ENCODE measurements at places on chromosomes 3 and 15.
A peak's percentile ranks its signal among the peaks of the same experiment; 100 is the strongest.

DNA sequence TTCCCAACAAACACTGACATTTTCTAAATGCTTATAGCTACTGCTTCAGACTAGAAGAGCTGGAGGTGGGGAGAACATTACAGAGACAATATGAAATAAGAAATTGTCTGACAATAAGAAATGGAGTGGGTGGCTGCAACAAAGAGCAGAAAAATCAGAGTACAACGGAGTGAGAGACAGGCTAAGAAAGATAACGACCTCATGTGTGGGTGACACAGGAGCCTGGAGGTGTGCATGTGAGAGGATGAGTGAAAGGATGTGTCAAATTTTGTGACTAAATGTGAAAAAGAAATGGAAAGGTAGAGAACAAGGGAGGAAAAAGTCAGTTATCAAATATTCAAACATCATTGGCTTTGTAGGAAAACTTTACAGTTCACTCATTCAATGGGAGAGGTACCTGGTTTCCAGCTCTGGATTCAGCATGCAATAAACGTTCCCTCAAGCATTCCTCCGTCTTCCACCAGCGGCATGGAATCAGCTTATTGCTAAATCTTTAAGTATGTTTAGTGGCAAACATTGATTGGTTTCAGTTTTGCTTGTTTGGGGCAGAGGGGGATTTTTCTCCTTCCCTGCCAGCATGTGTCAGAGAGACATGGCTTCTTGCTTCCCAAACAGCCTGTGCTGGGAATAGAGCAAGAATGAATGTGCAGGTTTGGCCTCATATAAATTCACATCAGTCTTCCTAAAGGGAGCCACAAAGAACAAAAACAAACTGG, 103.8 kb upstream of the CHRM5 start:
- DNase-seq: no peak

DNA sequence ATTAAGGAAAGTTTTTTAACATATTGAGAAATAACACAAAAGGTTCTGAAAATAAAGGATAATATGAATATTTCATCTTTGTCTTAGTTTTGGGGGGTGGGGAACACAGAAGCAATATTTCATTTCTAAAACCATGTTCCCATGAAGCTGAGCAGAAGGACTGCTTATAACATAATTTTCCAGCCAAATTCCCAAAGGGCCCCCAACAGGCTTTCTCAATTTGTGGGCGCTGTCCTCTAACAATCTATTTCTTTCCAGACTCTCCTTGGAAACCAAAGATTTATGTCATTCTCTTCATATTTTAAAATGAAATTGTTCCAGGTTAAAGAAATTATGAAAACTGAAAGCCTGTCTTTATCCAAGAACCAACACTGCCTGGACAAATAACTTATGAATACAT, 273.5 kb downstream of the ZBTB20 start:
- DNase-seq: no peak

GRCh38 chr3:114043205-114043604, 13.1 kb downstream of the CCDC191 start:
- DNase-seq: no peak

- DNase-seq: peak; percentile 73
These were observed 315.6 kb downstream of the SOX2 start for GRCh38 chr3:182027366-182027765.

GRCh38 chr3:70096376-70097066, 97.0 kb downstream of the SAMMSON start:
- DNase-seq: no peak

GRCh38 chr3:157238457-157238856, 78.5 kb upstream of the CCNL1 start:
- DNase-seq: no peak

GRCh38 chr3:102336130-102336529, 98.7 kb upstream of the ZPLD1 start:
- no peak for DNase-seq

DNA sequence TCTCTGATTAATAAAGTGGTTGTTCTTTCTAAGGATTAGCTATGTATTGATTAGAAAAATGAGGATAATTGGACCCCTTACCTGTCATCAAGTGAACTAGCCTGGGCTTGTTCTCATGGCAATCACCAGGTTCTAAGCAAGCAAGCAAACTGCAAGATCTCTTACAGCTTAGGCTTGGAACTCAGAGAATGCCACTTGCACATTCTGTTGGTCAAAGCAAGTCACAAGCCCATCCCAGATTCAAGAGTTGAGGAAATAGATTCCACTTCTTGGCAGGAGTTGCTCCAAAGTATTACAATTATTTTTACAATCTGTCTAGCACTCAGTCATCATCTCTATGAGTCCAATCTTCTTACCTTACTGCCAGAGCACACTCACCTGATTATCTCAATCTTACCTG, 180.3 kb downstream of the SYNPR start:
- no peak for DNase-seq

- no peak for DNase-seq
These were observed 14.6 kb upstream of the TMEM40 start for GRCh38 chr3:12773710-12774086.

- no peak for DNase-seq
These were observed 156.0 kb upstream of the TPM1 start for GRCh38 chr15:62886431-62887071.

- DNase-seq: no peak
These were observed 592.0 kb upstream of the KCNMB2 start for GRCh38 chr3:177944228-177944661.

DNA sequence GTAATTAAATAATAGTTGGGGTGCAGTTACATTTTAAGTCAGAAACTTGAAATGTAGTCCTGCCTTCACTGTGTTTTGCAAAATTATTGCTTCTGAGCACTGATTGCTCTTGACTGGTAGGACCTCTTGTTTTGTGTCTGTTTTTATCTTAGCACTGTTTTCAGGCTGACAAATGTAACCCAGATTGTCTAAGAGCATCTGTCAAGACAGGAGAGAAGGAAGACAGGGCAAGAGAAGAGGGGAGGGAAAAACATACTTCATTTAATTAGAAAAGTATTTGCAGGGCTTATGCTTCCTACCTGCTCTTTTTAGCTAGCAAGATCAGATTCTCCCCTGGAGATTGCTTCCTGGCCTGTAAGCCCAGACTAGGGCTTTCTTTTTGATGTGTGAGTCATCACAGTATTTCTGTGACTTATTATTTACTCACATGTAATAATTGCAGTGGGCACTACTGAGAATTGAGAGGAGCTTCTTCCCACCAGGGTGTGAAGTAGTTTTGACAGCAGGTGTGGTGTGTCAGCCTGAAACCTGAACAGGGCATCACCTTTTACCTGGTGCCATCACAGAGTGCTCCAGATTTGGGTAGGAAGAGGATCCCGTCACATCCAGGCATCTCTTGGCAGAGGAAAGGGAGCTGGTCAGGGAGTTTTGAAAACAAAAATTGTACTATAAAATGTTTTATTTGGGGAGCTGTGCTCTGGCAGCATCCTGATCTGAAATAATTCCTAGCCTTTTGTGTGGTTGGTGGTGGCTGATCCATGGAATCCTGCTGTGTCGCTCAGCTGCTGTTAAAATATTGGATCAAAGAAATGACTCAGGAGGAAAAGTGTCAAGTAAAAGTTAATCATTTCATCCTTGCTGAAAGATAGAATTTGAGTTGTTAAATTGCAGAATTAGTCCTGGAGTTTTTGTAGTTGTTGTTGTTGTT, 98.2 kb downstream of the TMEM108 start:
- no peak for DNase-seq

DNA sequence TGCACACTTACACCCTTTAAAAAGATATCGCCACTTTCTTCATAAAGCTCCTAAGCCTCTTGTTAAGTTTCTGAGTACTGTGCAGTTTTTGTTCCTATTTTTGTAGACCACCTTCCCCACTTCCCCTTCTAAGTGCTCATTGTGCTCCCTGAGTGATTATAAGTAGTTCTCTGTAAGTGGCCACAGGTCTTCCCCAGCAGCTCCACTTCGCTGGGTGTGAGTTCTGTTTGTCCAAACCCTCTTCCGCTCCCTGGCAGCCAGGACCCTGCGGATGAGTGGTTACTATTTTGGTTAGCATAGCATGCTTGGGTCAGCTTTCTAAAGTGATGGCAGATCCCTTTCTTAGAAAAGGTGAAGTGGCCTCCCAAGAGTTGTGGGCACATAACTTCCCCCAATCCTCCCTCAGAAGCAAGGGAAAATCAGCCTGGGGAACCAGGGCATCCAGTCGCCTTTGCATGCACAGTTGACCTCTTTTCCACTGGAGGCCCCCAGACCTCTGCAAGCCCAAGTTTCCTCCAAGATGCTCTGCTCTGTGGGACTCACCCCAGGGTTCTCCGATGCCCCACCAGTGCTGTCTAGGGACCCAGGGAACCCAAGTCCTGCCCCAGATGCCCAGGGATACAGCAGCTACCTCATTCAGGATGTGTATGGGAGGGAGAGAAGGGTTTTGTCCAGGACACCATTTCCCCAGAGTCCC, 69.6 kb downstream of the ATP10A start:
- DNase-seq: no peak

DNA sequence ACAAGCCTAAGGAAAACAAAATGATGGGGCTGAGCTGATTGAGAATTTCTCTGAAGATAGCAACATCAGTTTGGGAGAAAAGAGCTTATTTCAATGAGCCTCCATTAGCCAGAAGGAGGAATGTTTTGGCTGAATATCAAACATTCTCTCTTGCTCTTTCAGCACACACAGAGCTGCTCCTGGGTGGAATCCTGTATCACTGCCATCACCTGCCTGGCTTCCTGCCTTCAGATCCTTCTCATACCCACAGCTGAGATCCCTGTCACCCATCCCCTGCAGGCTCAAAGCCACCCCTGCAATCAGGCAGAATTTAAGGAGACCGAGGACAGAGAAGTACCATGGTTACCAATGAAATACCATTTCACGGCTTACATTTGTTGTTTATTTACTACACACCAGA, 27.2 kb upstream of the SYN2 start:
- no peak for DNase-seq

DNA sequence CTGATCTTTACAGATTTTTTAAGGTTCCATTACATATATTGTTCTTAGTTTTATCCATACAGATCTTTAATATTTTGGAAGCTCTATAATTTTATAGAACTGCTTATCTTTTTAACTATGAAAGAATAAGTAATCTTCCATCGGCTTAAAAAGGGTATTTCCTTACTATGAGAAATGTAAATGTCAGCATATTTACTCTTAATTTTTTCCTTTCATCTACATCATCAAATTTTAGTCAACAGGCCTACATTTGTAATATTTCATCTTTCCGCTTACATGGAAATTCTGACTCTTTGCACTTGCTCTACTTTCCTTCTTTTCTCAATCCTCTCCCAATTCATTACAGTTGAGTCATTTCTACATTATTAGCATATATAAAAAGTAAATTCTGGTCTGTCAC, 111.3 kb upstream of the GOLGA6L6 start:
- DNase-seq: no peak

DNA sequence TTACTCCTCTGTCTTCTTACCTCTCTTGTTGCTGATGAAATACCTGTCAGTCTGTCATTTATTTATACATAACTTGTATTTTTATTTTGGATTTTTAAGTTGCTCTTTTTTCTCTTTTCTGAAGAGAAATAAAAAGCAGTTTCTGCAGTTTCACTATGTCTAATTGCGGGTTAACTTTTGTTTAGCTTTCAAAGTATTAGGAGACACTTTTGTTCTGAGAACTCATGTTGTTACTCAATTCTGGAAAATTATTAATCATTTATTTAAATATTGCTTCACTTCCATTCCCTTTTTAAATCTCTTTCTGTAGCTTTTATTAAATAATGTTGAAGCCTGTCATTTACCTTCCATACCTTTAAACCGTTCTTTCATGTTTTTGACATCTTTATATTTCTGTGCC, 29.2 kb downstream of the MYLK start:
- DNase-seq: no peak

- no peak for DNase-seq
These were observed 228.8 kb upstream of the P2RY1 start for GRCh38 chr3:152606146-152606545.

GRCh38 chr15:48331796-48332641, 790 bp downstream of the DUT start:
- DNase-seq: peak; percentile 1

DNA sequence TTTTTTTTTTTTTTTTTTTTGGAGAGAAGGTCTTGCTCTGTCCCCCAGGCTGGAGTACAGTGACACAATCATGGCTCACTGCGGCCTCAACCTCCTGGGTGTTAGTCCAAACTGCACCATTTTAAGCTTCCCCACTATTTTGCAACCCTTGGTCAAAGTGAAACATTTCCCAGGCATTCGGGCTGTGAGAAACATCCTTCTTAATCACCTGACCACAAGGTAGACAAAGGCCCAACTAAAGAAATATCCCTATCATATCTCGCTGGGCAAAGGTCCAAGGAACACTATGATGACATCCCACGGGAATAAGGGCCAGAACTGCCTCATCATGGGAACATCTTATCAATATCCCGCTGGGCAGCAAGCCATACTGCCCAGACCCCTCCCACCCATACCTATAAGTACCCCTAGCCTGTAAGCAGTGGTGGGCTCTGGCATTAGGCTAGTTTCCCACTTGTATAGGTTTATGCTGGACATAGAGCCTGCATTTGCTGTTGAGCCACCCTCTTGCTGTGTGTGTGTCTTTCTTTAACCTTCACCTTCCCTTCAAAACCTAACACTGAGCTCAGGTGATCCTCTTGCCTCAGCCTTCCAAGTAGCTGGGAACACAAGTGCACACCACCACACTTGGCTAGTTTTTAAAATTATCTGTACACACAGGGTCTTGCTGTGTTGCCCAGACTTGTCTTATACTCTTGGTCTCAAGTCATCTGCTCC, 95.2 kb downstream of the SEMA5B start:
- DNase-seq: no peak

- no peak for DNase-seq
These were observed 243.1 kb upstream of the SETMAR start for GRCh38 chr3:4060064-4060463.

DNA sequence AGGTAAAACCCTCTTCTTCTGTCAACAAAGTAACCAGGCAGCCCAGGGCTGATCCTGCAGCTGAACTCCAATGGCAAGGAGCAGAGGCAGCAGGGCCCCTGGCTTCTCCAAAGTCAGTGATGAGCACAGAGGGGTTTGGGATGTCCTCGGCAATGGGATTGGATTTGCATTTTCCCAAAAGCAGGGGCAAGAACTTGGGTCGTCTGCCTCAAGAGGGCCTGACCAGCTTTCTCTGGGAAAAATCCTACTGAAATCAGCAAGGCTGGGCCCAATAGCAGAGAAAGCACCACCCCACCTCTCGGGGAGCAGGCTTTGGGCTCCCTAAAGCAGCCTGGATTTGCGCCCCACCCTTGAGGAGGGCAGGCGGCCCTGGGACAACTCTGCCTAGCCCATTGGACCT, 210.0 kb upstream of the IGF1R start:
- no peak for DNase-seq

GRCh38 chr3:167872032-167872431, 136.5 kb downstream of the SERPINI1 start:
- no peak for DNase-seq

DNA sequence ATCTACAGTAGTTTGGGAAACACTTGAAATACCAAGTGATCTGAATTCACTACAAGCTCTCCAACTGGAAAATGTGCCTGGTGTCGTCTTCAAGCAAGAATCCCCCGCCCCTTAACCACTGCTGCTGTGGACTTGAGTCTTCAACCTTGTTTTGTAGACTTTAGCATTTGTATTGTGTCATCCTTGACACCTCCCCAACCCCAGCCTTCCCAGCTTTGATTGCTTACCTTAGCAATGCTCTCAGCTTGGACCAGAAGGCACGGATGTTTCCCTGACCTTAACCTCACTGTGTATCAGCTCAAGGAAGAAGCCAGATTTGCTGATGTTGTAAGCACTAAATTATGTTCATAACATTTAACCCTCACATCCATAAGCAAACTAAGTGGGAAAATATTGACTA, 146.4 kb downstream of the IGF1R start:
- DNase-seq: no peak

Data from epithelial cell of proximal tubule (primary cell).